ENCODE measurements at places on chromosomes 1 and 21. TPM values are rescaled to one million over a fixed set of nuclear protein-coding genes. Genes with fewer than 3 reads are reported as not detected.

The OR2L13 gene
- not detected for total RNA-seq

The RAB42 gene
- 2.1 TPM for total RNA-seq

The PTPRC gene
- total RNA-seq: not detected

The SETD4 gene
- 15.9 TPM for total RNA-seq

The CELA3B gene
- not detected for total RNA-seq

The AMPD1 gene
- total RNA-seq: not detected

The CADM3 gene
- total RNA-seq: 0.30 TPM

The GLMP gene
- 123 TPM for total RNA-seq

The CNKSR1 gene
- not detected for total RNA-seq

The TACSTD2 gene
- 10.3 TPM for total RNA-seq

The SPATA45 gene
- not detected for total RNA-seq

The PPIAL4G gene
- total RNA-seq: not detected

The SLC25A34 gene
- total RNA-seq: 0.05 TPM

The WDR64 gene
- total RNA-seq: not detected

The HENMT1 gene
- 3.6 TPM for total RNA-seq

The RIMKLA gene
- total RNA-seq: not detected

The GJA8 gene
- total RNA-seq: not detected

The GUCA2B gene
- not detected for total RNA-seq

The KCNC4 gene
- 7.1 TPM for total RNA-seq

The LCE1B gene
- total RNA-seq: not detected

The LCE2B gene
- total RNA-seq: not detected

The RGS5 gene
- total RNA-seq: 0.54 TPM

The PAQR6 gene
- total RNA-seq: 0.20 TPM

The FCN3 gene
- total RNA-seq: 0.64 TPM

The HAO2 gene
- total RNA-seq: not detected

The LCE6A gene
- not detected for total RNA-seq

The PYCR2 gene
- total RNA-seq: 41.6 TPM

The PKLR gene
- not detected for total RNA-seq

The RGS8 gene
- total RNA-seq: not detected

The FCRLA gene
- total RNA-seq: 0.27 TPM
